ENCODE measurements at places on chromosomes 1 and 21.

DNA sequence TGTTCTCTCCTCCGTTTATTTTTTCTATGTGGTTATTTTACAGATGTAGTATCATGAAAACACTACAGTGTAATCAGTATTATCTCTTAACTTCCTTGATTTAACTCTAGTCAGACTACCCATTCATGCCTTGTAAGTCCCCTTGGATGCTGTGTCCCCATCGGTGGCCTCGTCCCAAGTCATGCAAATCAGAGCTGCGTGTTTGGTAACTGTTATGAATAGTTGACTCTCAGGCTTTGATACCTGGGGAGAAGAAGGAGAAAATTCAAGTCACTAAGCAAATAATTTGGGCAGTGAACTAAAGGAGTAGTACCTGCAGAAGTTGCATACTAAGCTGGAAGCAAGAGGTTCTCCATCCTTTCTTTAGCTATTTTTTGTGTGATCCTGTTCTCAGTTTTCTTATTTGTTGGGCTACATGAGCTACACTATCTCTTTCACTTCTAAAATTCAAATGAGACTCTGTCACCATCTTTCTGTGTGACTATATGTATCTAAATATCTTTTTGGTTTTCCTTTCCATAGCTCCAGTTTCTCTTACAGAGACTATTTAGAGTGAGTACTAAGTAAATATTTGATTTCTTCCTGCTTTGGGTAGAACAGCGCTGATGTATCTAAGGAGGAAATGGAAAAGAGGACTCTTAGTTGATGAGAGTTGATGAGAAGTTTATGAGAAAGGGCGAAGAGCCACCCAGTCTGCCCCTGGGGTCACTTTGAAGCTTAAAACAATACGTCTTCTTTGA lies 50.9 kb downstream of the VANGL2 start:
- DNase-seq = no peak

GRCh38 chr21:33634254-33634653 lies 7.3 kb downstream of the CRYZL1 start:
- no peak for DNase-seq

GRCh38 chr1:41510531-41511238 lies 26.2 kb upstream of the EDN2 start:
- DNase-seq = no peak

- no peak for DNase-seq
These were observed 7.1 kb upstream of the CAPN2 start for GRCh38 chr1:223704921-223705878.

- DNase-seq = no peak
These were observed 11.2 kb upstream of the CLDN8 start for GRCh38 chr21:30227128-30227527.

GRCh38 chr1:208332774-208333126 lies 88.6 kb upstream of the PLXNA2 start:
- DNase-seq = no peak

DNA sequence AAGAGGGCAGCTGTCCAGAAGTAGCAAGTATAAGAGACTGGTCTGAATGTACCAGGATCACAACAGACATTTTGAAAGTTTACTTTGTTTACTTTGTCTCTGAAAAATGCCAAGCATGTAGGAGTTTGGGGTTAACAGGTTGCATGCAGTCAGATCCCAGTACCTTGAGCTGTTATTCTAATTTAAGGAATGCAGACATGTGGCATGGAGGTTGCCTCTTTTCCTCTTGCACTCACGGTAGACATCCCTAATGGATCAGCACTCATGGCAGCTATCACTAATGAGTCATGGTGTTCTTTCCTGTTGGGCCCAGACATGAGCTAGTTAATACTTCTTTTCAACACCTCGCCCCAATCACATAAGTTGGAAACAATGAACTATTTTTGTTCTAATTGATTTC lies 67.3 kb downstream of the GADD45A start:
- DNase-seq = no peak

DNA sequence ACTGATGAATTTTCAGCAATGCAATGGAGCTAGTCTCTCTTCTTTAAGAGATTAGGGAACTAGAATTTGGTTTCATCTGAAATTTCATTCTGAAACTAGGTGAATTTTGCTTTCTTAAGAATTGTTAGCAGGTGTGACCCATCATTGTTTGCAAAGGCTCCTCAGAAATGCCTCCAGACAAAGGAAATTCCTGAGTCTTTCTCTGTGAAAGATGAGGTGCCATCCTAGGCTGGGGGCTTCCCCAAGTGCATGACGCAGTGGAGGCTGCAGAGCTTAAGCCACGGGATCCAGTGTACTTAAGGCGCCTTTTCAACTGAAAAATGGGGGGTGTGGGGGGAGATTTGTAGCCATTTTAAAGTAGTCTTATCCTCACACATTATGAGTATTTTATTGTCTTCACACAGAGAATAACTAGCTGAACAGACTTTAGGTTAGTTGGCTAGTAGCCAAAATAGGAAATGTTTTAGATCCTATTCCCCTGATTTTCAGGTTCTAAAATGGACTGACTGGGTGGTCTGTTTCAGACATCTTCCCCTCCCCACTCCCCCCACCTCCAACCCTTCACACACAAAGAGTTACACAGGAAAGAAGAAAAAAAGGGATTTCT lies 202.0 kb downstream of the NFIA start:
- no peak for DNase-seq

DNA sequence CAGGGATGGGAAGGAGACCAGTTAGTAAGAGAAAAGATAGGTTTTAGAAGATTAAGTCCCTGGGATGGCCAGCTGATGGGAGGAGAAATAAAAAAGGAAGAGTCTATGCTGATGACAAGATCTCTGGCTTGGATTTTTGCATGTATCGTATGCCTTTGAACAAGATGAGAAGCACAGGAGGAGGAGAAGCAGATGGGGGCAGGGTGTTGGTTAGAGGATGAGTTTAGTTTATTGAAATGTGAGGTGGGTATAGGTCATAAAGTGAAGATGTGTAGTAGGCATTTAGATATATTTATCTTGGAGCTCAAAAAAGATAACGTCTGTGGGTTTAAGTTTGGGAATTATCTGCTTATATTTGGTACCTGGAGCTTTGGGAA lies 1.4 kb downstream of the TIPRL start:
- no peak for DNase-seq

GRCh38 chr1:81392526-81393226 lies 408.1 kb upstream of the ADGRL2 start:
- DNase-seq = no peak
